ENCODE measurements at places on chromosomes 12 and 14.

- DNase-seq, result no peak
Measured at GRCh38 chr14:68955851-68956179, 23.3 kb downstream of the ACTN1 start.

DNA sequence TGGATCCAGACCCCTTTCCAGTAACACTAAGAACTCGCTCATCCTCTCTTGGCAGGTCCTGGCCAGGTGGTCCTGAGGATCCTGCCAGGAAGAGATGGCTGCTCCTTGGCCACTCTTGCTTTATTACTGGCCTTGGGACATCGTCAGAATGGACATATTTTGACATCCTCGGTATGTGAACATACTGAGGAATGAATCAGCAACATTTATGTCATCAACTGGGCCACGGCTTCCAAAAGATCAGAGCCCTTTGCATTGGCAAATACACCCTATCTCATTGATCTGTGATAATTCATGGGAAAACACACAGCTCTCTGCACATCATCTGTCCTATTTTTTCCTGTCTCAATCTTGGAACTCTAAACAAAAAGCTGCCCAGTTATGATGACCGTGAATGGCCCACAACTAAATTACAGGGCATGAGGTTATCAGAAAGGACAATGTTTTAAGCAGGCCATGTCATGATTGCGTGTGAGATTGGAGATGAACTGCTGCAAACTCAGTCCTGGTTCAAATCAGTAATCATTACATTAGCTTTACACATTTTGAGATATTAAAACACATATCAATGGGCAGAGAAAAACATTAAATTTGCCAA lies 1325.8 kb downstream of the AACS start:
- no peak for DNase-seq

- DNase-seq, result no peak
Measured at GRCh38 chr14:30252151-30252550, 306.8 kb upstream of the G2E3 start.

DNA sequence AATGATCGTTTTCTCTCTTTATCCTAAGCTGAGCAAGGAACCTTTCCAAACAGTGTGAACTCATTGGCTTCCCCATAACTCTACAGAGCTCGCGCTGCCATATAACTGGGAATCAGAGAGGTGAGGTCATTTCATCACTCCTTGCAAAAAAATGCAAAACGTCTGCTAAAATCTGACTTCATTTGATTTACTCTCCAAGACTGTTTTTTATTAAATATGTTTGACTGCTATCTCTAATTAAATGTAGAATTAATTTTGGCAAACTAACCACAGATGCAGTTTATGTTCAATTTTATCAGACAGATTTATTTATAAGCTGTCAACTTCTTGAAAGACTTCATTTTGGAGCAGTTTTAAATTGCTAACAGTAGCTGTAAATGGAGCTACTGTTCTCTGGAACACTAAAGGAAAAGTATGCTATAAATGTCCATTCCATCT lies 131.6 kb upstream of the SOX5 start:
- DNase-seq, result no peak

DNA sequence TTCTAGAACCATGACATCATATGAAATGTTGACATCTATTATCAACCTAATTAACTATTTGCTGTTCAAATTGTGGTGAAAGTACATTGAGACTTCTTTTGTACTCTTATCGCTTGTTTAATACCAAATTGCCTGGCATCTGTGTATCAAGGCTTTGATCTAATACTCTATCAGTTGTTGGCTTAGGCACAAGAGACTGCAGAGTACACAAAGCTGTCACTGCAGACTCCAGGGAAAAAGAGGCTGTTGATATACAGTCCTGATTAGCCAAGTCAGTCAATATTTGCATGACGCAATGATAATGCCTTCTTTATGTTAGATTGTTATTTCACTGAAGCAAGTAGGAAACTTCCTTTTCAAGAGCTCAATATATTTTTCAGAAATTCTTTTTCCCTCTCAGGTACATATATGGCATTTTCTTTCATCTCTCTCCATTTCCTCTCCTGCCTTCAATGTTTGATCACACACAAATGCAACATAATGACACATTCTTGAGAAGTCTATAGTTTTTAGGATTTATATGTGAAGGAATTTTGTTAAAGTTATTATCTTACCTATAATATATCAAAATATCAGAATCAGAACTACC lies 32.3 kb upstream of the PTCSC3 start:
- peak; percentile 53 for DNase-seq

- DNase-seq, result no peak
Measured at GRCh38 chr12:131052063-131052781, 98.5 kb downstream of the ADGRD1 start.

GRCh38 chr14:102606296-102606695 lies 13.8 kb downstream of the RCOR1 start:
- DNase-seq, result no peak

DNA sequence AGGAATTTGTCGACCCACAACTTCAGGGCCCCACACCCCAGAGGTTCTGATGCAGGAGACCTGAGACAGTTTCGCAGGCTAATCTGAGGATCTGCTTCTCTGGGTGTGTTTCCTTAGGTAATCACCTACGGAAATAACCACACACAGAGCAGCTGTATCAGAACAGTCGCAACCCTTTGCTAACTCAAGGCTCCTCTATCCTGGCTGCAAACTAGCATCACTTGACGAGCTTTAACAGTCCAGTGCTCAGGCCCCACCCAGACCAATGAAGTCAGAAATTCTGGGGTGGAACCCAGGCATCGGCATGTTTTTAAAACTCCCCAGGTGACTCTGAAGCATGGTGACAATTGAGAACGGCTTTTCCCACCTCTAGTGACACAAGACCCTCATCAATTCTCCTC lies 20.7 kb downstream of the SLC7A7 start:
- DNase-seq, result no peak

GRCh38 chr14:75917946-75918335 lies 63.9 kb downstream of the TGFB3 start:
- DNase-seq, result no peak

DNA sequence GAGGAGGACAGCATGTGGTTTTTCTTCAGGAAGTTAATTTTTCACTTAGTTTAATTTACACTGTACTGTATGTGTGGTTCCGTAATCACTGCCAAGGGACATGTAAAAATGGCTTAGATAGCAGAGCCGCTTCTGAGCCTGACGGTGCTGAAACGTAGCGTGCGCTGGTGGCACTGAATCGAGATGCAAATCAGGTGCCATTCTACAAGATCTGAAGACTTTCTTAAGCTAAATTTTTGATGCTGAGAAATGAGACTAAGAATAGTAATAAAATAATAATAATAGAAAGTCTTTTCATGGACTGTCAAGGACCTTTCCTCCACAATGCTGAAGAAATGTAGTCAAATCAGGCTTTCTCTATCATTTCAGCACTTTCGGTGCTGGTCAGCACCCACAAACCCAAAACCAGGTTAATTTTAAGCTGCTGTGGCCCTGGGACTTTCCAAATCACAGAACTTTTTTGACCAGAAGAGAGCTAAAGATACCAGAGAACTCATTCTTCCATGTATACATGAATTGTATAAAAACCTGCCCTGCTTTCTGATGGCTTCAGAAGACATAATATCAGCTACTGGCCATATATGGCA lies 183.3 kb upstream of the LMO3 start:
- DNase-seq, result no peak

- DNase-seq, result no peak
Measured at GRCh38 chr12:121093487-121093891, 39.2 kb upstream of the P2RX7 start.

DNA sequence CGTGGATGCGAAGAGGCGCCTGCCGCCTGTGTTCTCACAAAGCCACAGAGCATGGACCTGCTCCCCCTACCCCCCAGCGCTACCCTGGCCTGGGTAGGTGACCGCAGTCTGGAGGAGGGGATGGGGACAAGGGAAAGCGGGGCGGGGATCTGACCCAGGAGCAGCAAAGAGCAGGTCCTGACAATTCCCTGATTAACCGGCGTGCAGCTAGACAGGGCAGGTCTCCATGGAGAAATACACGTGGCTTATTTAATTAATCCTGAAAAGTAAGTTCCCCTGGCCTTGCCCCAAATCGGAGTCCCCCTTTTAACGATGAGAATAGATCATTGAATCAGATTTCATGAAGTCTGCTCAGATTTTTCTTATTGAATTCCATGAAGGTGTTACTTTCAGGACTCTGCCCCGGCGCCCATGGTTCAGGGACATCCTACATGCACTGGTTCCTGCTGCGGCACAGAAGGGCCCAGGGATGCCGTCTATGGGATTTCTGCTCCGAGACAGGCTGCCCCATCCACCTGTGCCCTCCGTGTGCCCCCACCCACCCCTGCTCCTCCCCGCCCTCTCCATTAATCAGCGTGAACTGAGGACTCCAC lies 251.0 kb upstream of the SFSWAP start:
- DNase-seq, result no peak

GRCh38 chr12:48994224-48995085 lies 4.7 kb downstream of the DDN start:
- DNase-seq, result no peak

- no peak for DNase-seq
Measured at GRCh38 chr14:65185829-65186228, 83.5 kb upstream of the MAX start.

DNA sequence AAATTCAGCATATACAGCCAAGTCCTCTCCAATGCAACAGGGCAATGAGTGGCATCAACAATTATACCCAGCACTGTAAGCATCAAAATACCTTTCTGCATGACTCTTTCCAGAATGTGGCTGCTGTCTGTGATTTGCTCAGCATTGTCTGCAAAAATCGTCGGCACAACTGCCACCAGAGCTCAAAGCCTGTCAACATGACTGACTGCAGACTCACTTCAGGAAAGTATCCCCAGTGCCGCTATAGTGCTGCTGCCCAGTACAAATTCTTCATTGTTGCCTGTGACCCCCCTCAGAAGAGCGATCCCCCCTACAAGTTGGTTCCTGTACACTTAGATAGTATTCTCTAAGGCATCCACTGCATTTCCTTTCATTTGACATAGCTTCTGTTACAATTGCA lies 735 bp downstream of the RNASE6 start:
- no peak for DNase-seq

- DNase-seq, result no peak
Measured at GRCh38 chr12:4860741-4861140, 49.0 kb upstream of the KCNA1 start.

GRCh38 chr14:54650959-54651351 lies 84.0 kb downstream of the SAMD4A start:
- no peak for DNase-seq

DNA sequence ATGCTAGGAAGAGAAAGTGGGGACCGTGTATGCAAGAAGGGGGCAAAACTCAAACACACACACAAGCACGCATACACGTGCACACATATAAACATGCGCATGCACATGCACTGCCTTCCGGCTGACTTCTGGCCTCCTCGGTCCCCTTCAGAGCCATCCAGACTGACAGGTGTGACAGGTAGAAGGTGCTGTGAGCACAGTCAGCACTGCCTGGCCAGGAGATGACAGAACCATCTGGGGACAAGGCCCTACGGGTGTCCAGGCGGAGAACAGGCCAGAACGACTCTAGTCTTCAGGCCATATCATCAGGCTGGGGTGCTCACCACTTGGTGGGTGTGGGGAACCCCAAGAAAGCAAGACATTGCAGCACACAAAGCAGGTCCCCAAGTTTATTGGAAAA lies 7.3 kb downstream of the KRT83 start:
- DNase-seq, result no peak

GRCh38 chr12:11939223-11939622 lies 131.5 kb upstream of the BCL2L14 start:
- DNase-seq, result no peak

- DNase-seq, result no peak
Measured at GRCh38 chr12:41485203-41485602, 297.1 kb downstream of the PDZRN4 start.

DNA sequence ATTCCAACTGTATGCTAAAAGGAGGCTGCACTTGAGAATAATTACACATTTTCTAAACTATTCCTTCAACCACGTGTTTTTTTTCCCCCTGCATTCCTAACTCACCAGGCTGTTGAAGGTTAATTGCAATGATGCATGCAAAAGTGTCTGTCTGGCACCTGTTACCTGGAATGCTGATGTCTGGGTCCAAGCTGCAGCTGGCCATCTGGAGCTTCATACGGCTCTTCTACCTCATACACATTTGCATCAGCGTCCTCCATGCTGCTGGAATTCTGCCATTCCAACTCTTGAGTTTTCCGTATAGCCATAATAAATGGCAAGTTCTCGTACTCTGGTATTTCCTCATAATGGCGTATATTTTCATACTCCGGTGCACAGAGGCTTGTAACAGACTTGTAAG lies 8.6 kb downstream of the FGD6 start:
- peak; percentile 67 for DNase-seq

DNA sequence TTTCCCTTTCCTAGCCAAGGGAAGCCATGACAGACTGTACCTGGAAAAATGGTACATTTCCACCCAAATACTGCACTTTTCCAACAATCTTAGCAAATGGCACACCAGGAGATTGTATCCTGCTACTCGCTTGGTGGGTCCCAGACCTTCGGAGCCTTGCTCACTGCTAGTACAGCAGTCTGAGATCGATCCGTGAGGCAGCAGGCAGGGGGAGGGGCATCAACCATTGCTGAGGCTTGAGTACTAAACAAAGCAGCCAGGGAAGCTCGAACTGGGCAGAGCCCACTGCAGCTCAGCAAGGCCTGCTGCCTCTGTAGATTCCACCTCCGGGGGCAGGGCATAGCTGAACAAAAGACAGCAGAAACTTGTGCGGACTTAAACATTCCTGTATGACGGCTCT lies 218.8 kb downstream of the LRIG3 start:
- no peak for DNase-seq

- no peak for DNase-seq
Measured at GRCh38 chr12:45939759-45940158, 50.6 kb downstream of the SCAF11 start.

- no peak for DNase-seq
Measured at GRCh38 chr12:113299619-113300237, 35.2 kb downstream of the SLC8B1 start.

DNA sequence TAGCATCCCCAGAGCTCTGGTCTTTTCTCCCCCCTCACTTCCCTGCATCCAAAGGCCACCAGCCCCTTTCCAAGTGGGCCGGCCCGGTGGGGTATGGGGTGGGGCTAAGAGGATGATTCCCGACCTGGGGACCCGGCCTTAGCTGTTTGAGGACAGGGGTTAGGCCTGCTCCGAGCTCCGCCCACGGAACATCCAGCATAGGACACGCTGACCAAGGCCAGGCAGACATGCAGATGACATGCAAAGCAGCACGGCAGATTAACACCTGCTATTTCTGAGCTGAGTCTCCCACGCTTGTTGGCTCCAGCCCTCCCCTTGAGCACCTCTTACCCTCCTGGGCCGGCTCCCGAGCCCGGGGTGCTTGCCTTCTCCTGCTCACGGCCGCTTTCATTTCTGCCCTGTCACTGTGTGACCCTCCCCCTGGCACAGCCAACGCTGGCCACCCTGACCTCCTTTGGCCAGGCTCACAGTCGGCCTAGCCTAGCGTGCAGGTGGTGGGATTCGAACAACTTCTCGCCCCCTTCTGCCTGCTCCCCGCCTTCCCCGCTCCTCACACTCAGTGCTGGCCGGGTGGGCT lies 40.2 kb downstream of the TEAD4 start:
- DNase-seq, result peak; percentile 81

DNA sequence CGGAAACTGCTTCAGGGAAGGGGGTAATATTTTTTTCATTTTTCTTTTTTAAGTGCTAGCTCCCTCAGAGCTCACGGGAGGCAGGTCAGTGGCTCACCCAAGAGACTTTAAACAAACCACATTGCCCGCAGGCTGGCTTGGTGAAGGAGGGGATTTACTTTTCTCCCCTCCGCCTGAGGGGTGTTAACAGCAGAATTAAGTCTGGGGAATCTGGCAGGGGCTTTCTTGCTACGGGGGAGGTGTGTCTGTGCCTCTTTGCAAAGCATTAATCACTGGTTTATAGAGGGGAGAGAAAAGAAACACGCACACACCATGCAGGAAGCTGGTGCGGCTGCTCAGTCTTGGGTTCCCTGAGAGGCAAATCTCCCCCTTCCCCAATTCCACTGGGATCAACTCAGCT lies 26.2 kb upstream of the TBX3 start:
- DNase-seq, result no peak
